Caco-2 (cell line): ENCODE measurements at places on chromosomes 11 and 22.

GRCh38 chr22:17198170-17199002, 20.8 kb downstream of the ADA2 start:
- DNase-seq: no peak

- DNase-seq: no peak
Observed at GRCh38 chr22:44425694-44426045, 72.4 kb downstream of the RTL6 start.

DNA sequence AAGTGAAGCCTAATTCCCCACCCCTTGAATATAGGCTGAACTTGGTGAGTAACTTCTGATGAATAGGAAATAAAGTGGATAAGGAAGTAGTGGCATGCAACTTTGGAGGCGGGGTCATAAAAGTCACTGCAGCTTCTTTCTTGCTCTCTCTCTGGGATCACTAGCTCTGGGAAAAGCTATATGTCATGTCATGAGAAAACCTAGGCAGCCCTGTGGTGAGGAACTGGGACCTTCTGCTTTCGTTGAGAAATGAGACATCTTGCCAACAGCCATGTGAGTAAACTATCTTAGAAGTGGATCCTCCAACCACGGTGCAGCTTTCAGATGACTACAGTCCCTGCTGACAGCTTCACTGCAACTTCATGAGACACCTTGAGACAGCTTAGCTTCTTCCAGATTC, 15.7 kb downstream of the ZNF214 start:
- no peak for DNase-seq

GRCh38 chr11:114124601-114125144, 65.2 kb downstream of the ZBTB16 start:
- no peak for DNase-seq

- DNase-seq: peak; percentile 63
Observed at GRCh38 chr22:28442711-28443525, 236.7 kb downstream of the TTC28 start.

DNA sequence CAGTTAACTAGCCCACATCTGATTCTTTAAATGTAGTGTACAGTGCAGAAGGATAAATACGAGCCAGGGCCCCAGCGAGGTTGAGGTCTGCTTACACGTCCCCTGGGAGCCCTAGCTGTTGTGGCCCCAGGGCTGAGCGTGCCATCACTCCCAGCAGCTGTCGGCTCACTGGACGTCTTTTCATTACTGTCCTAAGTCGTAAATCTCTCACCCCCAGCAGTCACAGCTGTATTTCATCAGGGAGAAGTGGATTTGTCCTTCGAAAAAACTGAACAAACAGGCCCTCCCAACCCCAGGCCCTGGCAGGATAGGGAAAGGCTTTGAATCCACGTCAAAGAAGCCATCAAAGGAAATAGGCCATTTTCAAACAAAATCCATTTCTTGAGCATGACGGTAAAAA, 110.4 kb upstream of the CSNK2A3 start:
- DNase-seq: peak; percentile 48

DNA sequence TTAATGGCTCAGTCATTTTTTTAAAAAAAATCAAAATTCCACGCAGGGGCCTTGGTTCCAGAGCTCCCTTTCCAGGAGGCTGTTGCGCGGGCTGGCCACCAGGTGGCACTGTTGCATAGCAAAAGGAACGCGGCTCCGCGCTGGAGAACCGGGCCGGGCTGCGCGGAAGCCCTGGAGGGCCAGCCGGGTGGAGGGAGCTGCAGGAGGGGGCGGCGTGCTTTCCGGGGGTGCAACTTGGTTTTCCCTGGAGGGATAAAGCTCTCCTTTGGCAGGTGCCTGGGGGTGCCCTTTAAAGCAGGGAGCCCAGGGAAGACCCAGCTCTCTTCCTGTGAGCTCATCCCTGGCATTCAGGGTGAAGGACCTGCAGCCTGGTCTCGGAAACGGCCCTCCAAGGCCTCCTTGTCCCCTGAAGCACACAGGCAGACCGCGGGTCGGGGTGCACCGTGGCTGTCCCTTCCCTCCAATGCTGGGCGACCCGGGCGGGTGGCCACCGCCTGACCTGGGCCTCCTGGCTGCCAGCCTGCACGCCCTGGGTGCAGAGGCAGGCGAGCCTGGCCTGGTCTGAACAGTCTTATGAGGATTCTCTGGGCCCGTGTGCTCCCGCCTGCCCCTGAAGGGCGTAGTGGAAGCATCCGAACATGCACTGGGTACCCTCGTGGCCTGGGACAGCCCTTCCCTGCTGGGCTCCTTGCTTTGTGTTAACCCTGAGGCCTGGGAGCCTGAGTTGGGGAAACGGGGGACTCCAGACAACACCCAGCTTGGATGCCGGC, 23.4 kb downstream of the KRTAP5-5 start:
- peak; percentile 91 for DNase-seq

- DNase-seq: no peak
Observed at GRCh38 chr11:61870541-61871031, 20.8 kb downstream of the FADS3 start.

DNA sequence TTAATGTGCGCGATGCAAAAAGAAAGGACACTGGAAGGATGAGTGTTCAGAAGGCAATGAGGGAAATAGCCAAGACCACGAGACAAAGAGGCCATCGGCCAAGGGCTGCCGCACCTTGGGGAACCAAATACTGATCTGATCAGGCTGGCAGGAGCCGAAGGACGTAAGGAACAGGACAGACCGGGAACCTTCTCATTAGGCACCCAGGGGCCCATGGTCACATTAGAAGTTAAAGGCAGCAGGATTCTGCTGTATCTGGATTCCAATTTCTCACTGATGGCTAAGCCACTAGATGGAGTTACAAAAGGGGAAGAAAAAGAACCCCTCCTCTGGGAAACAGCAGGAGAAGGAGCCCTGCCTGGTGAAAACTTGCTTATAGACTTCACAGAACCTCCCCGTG, 28.8 kb upstream of the CPT1A start:
- DNase-seq: peak; percentile 51

DNA sequence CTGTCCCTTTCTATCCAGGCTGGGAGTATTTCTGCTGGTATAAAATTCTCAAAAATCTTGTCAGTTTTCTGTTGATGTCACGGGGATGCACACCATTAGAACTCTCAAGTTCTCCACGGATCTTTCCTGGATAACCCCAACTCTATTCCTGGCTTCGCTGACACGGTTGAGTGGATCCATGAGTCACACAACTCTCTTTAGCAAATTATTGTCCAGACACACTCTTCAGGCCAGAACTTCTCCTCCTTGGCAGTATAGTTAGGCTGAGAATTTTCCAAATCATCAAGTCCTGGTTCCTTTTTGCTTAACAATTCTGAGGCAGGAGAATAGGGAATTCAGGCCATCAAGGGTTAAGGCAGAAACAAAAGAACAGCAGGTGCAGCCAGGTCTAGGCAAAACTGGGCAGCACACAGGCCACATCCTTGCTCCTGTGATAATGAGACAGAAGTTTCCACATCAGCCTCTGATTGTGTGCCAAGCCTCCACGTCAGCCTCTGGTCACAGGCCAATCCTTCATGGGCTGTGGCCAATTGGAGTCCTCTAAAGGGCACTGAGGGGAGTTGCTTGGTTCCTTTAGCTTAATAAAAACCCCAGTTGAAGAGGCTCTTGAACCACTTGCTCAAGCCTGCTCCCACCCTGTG, 5.7 kb upstream of the ACAT1 start:
- no peak for DNase-seq

DNA sequence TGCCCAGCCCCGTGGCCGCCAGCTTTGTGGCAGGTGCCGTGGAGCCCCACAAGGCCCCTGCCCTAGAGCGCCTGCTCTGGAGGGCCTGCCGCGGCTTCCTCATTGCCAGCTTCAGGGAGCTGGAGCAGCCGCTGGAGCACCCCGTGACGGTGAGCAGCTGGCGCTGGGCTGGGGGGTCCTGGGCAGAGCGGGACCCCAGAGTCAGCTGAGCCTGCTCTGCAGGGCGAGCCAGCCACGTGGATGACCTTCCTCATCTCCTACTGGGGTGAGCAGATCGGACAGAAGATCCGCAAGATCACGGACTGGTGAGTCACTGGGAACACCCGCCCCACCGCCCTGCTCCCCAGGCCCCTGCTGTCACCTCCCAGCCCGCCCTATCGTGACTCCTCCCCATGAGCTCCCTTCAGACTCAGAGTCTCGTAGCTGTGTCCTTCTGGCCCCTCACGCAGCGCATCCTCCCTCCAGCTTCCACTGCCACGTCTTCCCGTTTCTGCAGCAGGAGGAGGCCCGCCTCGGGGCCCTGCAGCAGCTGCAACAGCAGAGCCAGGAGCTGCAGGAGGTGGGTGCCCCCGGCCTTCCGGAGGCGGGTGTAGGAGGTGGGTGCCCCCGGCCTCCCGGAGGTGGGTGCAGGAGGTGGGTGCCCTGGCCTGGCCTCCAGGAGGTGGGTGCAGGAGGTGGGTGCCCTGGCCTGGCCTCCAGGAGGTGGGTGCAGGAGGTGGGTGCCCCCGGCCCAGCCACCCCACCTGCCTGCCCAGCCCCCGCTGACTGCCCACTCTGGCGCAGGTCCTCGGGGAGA, 4.7 kb downstream of the TCIRG1 start:
- DNase-seq: peak; percentile 71
